Aorta (tissue), 5 donors: ENCODE measurements at places on chromosomes 2 and 18. TPM values are rescaled to one million over a fixed set of nuclear protein-coding genes. Genes with fewer than 3 reads are reported as not detected.

DNA sequence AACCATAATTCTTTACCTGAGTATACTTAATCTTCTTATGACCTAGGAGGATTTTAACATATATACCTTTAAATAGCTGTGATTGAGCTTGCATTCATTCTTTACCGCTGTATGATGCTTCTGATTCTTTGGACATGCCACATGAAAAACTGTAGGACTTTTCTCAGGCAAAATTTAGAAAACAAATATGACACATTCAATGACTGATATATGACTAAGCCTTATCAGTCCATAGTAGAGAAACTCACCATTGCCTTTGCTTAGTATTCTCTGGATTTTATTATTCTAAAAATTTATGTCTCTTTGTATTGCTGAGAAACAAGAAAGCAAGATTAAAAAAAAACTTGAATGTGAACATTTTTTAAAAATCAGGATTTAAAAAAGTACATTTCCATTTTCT, 3.7 kb downstream of the FAM171B start:
- H3K4me3 ChIP-seq: no peak overlapping the region
- no peaks in the 10 kb centered on the region for H3K27me3 ChIP-seq
- no peak overlapping the region for H3K27ac ChIP-seq
- H3K4me1 ChIP-seq: no peaks in the 10 kb centered on the region

DNA sequence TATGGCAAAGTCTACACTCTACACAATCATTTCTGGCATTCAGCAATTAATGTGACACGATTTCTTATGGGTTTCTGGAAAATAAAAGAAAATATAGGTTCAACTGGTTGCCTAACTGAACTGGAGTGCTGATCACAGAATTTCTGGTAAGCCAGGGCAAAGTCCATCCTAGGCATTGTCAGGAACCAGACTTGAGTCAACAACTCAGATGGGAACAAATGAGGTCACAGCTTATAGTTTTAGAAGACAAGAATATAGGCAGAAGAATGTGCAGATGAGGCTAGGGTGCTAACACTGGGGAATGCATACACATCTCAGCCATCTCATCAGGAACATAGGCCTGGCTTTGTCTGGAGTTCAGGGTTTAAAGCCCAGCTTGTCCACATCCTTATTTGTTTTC, 317.2 kb upstream of the ID2 start:
- H3K4me1 ChIP-seq: no peaks in the 10 kb centered on the region
- no peak overlapping the region for H3K27ac ChIP-seq
- no peaks in the 10 kb centered on the region for H3K27me3 ChIP-seq
- no peak for DNase-seq
- H3K36me3 ChIP-seq: no peaks in the 10 kb centered on the region

- no peaks in the 10 kb centered on the region for H3K36me3 ChIP-seq
- H3K4me1 ChIP-seq: no peaks in the 10 kb centered on the region
- H3K27ac ChIP-seq: no peak overlapping the region
Observed at GRCh38 chr2:216315802-216316603, 56.3 kb downstream of the MARCHF4 start.

- no peaks in the 10 kb centered on the region for H3K27me3 ChIP-seq
- no peak overlapping the region for H3K4me3 ChIP-seq
- no peak for DNase-seq
- no peaks in the 10 kb centered on the region for H3K4me1 ChIP-seq
- H3K36me3 ChIP-seq: no peaks in the 10 kb centered on the region
Observed at GRCh38 chr2:233303252-233303651, 4.4 kb upstream of the SAG start.

CIDEA gene
- polyA plus RNA-seq: not detected

NGEF gene
- polyA plus RNA-seq: 10.1 TPM

GRHL1 gene
- polyA plus RNA-seq: 0.25 TPM
